Omental fat pad (tissue), 4 donors: ENCODE measurements at places on chromosomes 13 and 19. TPM values are rescaled to one million over a fixed set of nuclear protein-coding genes. Genes with fewer than 3 reads are reported as not detected.

DNA sequence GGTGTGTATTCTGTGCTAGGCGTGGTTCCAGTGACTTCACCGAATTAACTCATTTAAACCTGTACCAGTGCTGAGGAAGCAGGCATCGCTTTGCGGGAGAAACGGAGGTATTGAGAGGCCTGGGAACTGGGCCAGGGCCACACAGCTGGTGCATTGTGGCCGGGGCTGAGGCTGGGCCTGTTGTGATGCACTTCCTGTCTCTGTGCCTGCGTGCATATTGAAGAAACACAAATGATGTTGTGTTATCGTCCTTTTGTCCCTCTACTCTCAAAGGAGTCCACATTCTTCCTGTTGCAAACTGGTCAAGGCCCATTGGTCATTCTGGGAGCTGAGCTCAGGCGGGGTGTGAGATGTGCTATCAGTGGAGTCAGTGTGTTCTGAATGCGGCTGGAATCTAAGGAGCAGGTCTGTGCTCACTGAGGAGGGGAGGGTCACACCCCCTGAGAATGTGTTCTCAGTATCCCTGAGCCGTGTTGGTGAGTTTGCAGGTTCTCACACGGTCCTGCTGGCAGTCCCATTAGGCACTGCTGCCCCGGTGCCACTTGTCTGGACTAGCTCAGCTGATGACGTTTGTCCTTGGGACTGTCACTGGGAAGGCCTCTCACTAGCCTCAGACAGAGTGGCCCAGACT, 62.1 kb downstream of the ARHGEF7 start:
- no peak for DNase-seq

GRCh38 chr19:28960586-28960985, 252.4 kb downstream of the UQCRFS1 start:
- no peak for DNase-seq

GRCh38 chr13:66994517-66995202, 235.5 kb downstream of the PCDH9 start:
- DNase-seq, result no peak

- no peak for DNase-seq
These were observed 31.8 kb downstream of the TFDP1 start for GRCh38 chr13:113616281-113616906.

DNA sequence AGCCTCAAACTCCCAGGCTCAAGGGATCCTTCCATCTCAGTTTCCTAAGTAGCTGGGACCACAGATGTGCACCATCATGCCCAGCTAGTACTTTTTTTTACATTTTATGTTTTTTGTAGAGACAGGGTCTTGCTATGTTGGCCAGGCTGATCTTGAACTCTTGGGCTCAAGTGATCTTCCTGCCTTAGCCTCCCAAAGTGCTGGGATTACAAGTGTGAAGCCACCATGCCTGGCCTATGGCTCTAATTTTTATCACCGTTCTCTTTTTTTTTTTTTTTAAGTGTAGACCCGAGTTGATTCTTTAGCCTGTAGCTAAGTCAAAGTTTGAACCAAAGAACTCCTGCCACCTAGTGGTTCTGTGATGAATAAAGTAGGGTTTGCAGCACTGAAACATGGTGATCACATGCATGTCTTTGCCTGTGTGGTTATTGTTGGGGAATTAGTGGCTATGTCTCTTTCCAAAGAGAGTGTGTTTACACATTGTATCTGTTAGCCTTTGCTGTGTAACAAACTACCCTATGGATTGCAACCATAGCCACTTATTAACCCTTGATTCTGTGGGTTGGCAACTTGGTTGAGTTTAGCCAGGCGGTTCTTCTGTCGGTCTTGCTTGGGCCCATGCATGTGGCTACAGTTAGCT, 11.6 kb downstream of the NFILZ start:
- DNase-seq, result no peak

GRCh38 chr19:2653710-2654707, 48.5 kb downstream of the GNG7 start:
- no peak for DNase-seq

- DNase-seq, result no peak
These were observed 5.9 kb downstream of the KLC3 start for GRCh38 chr19:45346449-45346848.

GRCh38 chr19:7360393-7360984, 11.8 kb downstream of the ARHGEF18 start:
- DNase-seq, result no peak

DNA sequence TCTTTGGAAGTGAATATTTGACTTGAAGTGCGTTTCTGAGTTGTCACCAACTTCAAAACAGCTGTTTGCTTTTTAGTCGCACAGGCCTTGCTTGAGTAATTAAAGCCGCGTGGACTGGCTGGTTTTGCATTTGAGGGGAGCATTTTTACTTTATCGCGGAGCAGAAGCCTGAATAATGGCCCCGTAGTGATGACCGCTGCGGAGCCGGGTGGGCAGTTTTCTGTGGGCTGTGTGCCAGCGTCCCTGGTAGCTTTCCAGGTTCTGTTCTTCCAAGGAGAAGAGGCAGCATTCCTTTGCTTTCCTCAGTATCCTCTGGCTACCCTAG, 1.1 kb downstream of the NAA16 start:
- DNase-seq, result peak; percentile 57

- DNase-seq, result no peak
These were observed 34.4 kb upstream of the MIR17HG start for GRCh38 chr13:91313103-91313502.

DNA sequence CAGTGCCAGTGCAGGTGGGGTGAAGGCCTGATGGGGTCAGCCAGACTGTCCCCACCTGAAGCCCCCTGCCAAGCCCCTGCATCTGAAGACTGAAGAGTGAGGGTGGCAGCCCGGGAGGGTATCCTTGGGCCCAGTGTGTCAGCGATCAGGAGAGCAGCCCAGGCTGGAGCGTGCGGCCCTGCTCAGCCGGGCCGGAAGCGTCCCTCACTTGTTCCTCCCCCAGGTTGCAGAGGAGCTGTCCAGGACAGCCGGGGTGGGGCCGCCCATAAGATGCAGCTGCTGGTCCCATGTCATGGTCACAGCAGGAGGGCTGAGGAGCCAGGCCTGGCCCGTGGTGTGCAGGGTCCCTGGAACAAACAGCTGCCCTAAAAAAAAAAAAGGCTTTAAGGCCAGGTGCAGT, 55.4 kb downstream of the KDM4B start:
- DNase-seq, result no peak

- DNase-seq, result peak; percentile 47
These were observed 2.1 kb downstream of the MAST1 start for GRCh38 chr19:12840091-12841079.

DNA sequence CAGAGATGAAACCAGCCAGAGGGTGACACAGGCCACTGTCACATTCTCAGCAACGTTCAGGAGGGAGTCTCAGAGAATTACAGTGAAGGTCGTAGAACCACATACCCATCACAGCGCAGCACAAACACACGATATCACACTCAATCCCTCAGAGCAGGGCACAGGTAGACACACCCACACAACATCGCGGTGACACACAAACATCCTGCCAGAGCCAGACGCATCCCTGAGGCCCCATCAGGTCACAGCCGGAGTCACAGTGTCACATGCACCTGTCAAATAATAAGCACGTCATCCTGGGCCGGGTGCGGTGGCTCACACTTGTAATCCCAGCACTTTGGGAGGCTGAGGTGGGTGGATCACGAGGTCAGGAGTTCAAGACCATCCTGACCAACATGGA, 17.5 kb downstream of the ELAVL3 start:
- no peak for DNase-seq

DNA sequence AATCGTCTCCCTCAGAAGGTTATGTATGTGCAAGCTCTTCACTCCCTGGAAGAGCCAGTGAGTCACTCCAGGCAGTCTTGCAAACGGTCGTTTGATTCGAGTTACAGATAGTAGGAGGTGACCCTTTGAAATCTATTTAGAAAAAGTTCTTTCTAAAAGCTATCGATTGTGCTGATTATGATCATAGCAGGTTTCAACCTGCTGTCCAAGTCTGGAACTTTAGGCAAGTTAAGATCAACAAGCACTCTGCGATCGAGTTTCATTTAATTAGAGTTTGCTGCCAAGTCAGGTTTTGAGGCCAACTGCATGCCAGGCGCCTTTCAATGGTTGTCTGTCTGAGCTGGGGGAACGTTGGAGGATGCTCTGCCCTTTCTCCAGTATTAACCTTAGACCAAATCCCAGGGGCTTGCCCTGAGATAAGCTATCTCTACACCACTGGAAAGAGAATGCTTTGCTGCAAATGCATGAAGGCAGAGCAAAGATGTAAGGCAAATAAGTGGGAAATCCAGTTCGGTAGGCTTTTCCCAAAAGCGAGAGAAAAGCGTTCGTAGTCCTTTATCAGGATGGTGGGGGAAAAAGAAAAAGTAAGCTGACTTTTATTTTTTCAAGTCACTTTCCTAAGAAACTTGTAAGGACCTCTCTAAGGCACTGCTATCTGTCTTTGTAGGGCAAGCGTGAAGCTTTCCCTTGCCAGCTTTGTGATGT, 287.5 kb downstream of the ATP8A2 start:
- DNase-seq, result no peak

- peak; percentile 22 for DNase-seq
These were observed 10.8 kb upstream of the CCDC97 start for GRCh38 chr19:41299046-41299754.

GRCh38 chr13:107834717-107835116, 380.6 kb downstream of the LIG4 start:
- DNase-seq, result no peak

- DNase-seq, result no peak
These were observed 8.0 kb downstream of the ZSCAN22 start for GRCh38 chr19:58334691-58335249.

DNA sequence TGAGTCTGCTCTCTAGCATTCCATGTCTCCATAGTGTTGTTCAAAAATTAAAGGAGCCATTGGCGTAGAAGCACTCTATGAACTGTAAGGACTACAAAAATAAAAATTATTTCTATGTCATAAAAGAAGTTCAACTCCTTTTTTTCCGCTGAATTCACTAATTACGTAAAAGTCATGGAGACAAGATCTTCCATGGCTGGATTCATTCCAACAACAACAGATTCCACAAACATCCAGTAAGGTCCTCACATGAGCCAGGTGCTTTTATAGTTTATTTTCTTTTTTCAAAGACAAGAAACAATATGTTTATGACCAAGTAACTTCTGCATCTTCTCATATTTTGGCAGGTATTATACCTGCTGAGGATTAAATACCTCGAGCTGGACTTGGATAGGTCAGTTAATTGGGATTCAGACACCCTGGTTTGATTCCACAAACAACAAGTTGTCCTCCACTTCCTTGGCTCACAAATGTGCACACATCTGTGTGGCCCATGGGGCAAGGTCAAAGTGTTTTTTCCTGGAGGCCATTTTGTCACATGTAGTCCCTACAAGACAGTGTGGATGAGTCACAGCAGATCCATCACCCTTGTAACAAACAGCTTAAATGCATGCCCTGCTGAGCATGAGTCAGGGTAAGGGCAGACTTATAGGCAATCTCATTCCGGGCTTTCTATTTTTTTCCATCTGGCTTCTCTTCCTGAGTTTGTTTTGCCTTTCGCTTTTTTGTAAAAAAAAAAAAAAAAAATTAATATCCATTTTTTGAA, 475.6 kb downstream of the COG6 start:
- no peak for DNase-seq

GRCh38 chr13:58239774-58240268, 608.3 kb downstream of the PCDH17 start:
- DNase-seq, result no peak

DNA sequence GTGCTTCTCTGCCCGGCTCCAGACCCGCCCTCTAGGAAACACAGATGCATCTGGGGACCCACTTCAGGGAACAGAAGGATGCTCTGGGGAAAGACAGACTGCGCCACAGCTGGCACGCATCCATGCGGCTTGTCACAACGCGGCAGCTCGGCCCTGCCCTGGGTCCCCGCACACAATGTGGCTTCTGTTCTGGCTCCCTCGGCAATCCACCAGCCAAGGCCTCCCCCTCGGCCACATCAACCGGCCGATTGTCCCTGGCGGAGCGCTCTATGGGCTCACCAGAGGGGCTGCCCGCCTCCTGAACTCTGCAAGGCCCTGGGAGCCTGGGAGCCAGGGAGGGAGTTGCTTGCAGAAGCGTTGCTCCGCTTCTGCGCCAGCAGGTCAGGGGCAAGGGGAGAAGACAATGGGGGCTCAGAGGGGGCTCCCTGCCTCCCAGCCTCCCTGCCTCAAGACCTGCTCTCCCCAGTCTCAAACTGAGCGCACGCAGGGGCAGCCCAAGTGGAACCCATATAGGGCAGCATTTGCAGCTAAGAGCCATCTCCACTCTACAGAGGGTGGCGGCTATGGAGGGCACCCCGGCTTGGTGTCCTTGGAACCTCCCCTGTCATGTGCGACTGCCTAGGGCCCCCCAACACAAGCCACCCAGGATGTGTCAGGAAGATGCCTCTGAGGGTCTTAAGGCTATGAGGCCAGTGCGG, 37.9 kb downstream of the MLLT1 start:
- no peak for DNase-seq

GRCh38 chr13:41678249-41678648, 220.9 kb downstream of the RGCC start:
- DNase-seq, result no peak

GRCh38 chr13:75469047-75469446, 12.9 kb downstream of the TBC1D4 start:
- no peak for DNase-seq

DNA sequence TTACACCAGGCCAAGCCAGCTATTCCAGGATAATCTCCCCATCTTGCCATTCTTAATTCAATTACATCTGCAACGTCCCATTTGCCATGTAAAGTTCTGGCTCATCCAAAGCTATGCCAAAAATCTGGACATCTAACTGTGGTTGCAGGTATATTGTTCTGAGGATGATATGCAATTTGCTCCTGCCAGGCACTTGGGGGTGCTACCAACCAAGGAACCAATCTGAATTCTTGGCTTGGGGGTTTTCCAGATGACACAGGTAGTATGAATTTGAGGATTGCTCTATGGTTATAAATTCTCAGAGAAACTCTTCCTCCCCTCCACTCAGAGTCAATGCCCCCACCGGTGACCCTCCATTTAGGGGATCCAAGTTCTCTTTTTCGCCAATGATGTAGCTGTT, 33.0 kb downstream of the CRYL1 start:
- no peak for DNase-seq

DNA sequence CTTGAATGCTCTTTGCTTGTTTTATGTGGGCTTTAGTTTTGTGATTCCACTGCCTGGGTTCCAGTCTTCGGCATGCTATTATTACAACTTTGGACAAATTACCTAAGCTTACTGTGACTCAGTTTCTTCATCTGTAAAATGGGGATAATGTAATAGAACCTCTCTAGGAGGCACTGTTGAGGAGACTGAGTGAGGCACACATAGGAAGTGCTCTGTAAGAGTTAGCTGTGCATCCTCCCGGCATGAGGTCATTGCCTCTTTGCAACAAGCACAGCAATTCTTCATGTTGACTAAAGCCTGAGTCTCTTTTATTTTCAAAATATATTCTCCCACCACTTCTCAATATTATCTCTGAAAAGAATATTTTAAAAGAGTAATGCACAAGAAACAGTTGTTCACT, 227.4 kb downstream of the DLEU7 start:
- no peak for DNase-seq

The KLK5 gene
- total RNA-seq, result 12.2 TPM

The VSIG10L gene
- total RNA-seq, result 1.0 TPM

The ZNF441 gene
- total RNA-seq, result 2.6 TPM

The FFAR1 gene
- total RNA-seq, result not detected

The DEDD2 gene
- total RNA-seq, result 59.3 TPM

The IGFL1 gene
- not detected for total RNA-seq

The CBY2 gene
- not detected for total RNA-seq

The ZNF229 gene
- total RNA-seq, result 6.3 TPM

The PRR22 gene
- total RNA-seq, result 3.0 TPM

The ZNF224 gene
- total RNA-seq, result 16.4 TPM
